ENCODE measurements at places on chromosomes 16 and 17. TPM values are rescaled to one million over a fixed set of nuclear protein-coding genes. Genes with fewer than 3 reads are reported as not detected.

GRCh38 chr16:35221482-35222185, 1762.2 kb downstream of the TP53TG3F start:
- no peaks in the 10 kb centered on the region for H3K27me3 ChIP-seq
- no peaks in the 10 kb centered on the region for H3K36me3 ChIP-seq
- H3K4me1 ChIP-seq, result no peaks in the 10 kb centered on the region
- no peak overlapping the region for H3K27ac ChIP-seq
- DNase-seq, result no peak

The PTGES3L gene
- 32.7 TPM for total RNA-seq

DNA sequence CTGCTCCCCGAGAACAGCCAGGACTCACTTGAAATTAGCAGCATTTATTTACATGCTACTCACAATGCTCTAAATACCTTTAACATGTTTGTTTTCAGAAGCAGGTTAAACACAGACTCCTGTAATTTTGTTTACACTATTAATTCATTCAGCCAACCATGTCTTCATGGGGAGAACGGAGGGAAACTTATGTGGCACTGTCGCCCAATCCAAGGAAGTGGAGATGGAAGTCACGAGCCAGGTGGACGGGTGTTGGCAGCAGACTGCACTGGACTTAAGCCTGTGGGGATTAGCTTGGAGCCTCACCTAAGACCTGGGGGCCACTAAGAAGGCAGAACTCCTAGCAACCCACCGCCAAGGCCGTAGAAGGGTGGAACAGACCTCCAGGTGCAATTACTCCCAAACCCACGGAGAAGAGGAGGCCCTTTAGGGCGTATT, 8.8 kb upstream of the GFAP start:
- no peaks in the 10 kb centered on the region for H3K36me3 ChIP-seq
- H3K4me1 ChIP-seq, result no peaks in the 10 kb centered on the region
- no peak for DNase-seq
- H3K27ac ChIP-seq, result no peak overlapping the region
- no peak overlapping the region for H3K4me3 ChIP-seq

The SCIMP gene
- total RNA-seq, result 1.8 TPM

GRCh38 chr17:29007860-29008455, 2.1 kb upstream of the SEZ6 start:
- no peak overlapping the region for H3K27ac ChIP-seq
- H3K4me1 ChIP-seq, result no peaks in the 10 kb centered on the region
- peaks cover 53% of the 10 kb centered on the region for H3K27me3 ChIP-seq
- no peak for DNase-seq
- H3K36me3 ChIP-seq, result no peaks in the 10 kb centered on the region
- H3K4me3 ChIP-seq, result no peak overlapping the region

- H3K4me1 ChIP-seq, result no peaks in the 10 kb centered on the region
- H3K27me3 ChIP-seq, result no peaks in the 10 kb centered on the region
- H3K36me3 ChIP-seq, result no peaks in the 10 kb centered on the region
- peak within 1 kb of the TSS; percentile 21 for H3K27ac ChIP-seq
- DNase-seq, result no peak
Observed at GRCh38 chr16:50681021-50681885, at the start of gene SNX20. TSS of gene SNX20 (minus strand) at chr16:50681312. CDS start at chr16:50677526, 3,786 bp downstream.

The PRPF8 gene
- 244 TPM for total RNA-seq

GRCh38 chr17:81553616-81554181, 1.5 kb upstream of the FAAP100 start:
- H3K27me3 ChIP-seq, result no peaks in the 10 kb centered on the region
- H3K4me3 ChIP-seq, result peak overlapping the region; percentile 88
- DNase-seq, result peak; percentile 20
- peaks cover 28% of the 10 kb centered on the region for H3K4me1 ChIP-seq
